ENCODE measurements at places on chromosomes 6 and 20.

DNA sequence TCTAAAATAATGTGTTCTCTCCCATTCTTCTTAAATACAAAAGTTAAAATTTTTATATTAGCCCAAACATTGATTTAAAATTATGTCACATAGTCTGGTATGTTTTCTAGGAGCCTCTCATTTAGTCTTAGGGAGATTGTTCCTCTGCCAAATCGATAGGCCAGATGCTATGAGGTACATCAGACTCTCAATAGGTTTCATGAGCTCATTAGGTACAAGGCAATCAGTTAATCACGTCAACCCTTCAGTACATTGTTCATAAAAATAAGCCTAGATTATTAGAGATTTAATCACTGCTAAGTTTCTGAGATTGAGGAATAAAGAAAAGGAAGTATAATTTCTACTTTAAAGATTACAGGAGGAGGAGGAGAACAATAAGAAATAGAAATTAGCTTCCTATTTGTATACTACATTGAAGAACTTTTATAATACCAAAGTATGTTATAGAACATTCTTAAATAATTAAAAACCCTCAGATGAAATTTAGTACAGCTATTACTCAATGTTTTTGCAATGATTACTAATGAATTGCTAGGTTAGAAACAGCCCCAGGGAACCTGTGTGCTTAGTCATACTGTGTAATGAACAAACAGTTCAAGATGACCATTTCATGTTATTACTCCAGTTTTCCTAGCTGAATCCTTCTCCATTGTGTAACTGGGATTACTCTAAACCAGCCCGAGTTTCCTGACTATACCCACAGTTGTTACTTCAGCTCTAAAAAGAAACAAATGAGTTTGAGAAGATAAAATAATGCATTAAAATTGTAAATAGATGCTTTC is 117.0 kb downstream of the BMP5 start:
- no peak for DNase-seq

DNA sequence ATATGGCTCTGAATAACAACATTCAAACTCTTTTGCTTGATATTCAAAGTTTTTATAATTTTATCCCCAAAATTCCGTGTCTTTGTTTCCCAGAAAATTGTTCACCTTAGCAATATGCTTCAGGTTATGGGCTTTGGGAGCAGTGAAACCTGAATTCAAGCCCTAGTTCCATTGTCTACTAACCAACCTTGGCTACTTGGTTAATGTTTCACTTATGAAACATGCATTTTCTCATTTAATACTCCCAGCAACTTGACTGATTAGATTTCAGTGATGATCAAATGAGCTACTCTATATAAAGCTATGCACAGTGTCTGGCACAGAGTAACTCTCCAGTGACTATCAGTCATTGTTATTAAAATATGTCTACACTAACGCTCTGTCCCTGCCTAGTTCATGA is 192.2 kb upstream of the TENT5A start:
- no peak for DNase-seq

DNA sequence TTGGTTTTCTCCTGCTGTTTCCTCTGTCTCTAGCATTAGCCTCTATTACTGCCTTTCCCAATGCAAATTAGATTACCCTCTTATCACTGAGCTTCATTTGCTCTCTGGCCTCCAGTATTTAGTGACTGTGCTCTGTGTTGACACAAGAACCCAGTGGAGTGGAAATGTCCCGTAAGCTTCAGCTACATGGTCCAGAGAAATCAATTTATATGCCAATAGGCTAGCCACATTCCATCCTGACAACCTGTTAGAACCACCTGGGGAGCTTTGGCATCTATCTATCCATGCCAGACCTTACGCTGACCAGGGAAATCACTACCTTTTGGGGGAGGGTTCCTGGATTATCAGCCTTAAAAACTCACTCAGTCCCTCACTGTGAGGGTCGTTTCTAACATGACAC is 459.6 kb downstream of the UTRN start:
- no peak for DNase-seq

DNA sequence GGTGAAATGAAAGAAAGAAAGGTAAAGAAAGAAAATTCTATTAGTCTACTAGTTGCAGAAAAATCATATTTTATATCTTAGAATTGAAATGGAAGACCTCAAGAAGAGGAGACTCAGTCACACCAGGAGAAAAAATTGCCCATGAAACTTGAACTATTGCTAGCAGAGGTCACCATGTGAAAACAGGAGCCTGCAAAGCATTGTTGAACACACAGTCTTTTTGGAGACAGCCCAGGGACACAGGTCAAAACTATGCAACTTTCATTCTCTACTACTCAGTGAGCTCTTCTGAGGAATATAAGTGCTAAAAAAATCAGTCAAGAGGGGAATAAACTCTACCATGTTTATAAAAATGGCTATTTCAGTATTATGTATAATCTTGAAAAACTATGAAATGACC is 89.8 kb upstream of the TENT5A start:
- DNase-seq, result no peak

DNA sequence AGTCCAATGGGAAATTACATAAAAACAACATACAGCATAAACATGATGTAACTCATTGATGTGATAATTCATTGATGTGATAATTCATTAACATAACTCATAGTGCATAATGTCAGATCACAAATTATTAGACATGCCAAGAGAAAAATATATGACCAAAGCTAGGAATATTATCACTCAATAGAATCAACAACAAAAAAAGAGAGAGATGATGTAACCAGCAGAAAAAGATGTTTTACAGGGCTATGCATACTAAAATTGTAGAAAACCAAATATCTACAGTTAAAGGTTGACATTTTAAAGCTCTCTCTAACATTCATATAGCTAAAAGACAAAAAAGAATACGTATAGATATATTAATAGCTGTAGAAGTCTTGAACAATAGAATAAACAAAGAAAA is 1067.2 kb upstream of the ADGRB3 start:
- DNase-seq, result no peak

GRCh38 chr6:11970114-11970513 is 42.0 kb upstream of the HIVEP1 start:
- DNase-seq, result no peak

DNA sequence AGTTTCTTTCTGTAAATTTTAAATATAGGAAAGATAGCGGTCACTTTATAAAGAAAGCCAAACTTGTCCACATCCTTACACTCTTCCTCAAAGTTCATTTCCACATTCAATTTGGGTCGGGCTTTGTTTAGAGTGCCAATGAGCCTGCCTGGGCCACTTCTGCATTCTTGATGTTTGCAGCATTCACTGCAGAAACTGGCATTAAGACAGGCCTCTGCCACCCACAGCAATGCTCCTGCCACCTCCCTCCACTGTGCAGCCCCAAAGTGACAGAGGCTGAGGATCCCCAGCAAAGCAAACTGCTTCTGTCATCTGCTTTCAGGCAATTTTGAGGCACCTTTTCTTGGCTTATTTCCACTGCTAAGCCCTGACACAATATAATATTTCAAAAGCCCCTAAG is 61.2 kb downstream of the TNFAIP3 start:
- no peak for DNase-seq

GRCh38 chr6:3309391-3310050 is 50.8 kb downstream of the PSMG4 start:
- no peak for DNase-seq

All from stimulated activated CD4-positive, alpha-beta T cell treated with anti-CD3 and anti-CD28 coated beads, Interleukin-2, amount 100 ng/mL, for 48 hours (primary cell).